NCI-H774 (cell line): ENCODE measurements at places on chromosomes 3 and 15.
A peak's percentile ranks its signal among the peaks of the same experiment; 100 is the strongest.

DNA sequence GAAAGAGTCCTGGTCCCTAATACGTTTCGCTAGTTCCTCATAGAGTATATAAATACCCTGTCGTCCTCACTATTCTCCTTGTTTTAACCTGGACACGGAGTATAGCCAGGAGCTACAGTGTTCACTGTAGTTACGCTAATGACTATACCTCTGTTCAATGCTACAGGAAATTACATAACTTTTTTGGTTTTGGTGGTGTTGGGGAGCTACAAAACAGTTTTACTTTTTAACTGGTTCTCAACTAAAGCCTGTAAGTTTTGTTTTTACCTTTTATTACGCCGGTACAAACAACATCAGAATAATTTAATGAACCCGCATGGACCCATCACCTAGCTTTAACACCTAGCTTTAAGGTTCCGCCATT lies 1.5 kb downstream of the LMLN start:
- no peak for DNase-seq

- no peak for DNase-seq
Observed at GRCh38 chr3:39414421-39414907, 7.9 kb downstream of the RPSA start.

- DNase-seq, result no peak
Observed at GRCh38 chr3:187021748-187022402, 91.5 kb downstream of the ST6GAL1 start.

DNA sequence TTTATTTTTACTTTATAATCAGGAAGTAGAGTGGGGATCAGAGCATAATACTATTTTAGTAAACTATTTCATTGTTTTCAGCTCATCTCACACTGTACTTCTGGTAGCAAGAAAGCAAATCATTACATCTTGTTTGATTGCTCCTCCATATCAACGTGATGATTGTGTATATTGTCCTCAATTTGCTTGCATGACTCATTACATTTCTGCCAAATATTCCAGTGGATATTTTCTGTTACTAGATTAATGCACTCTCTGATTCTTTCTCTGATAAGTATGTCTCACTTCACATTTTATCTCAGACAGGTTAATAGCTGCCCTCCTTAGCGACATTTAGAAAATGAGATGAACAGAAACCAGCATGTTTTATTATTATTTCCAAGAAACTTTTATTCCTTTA lies 1145.3 kb downstream of the OTOL1 start:
- DNase-seq, result no peak

- no peak for DNase-seq
Observed at GRCh38 chr3:67077656-67078055, 79.5 kb downstream of the KBTBD8 start.

DNA sequence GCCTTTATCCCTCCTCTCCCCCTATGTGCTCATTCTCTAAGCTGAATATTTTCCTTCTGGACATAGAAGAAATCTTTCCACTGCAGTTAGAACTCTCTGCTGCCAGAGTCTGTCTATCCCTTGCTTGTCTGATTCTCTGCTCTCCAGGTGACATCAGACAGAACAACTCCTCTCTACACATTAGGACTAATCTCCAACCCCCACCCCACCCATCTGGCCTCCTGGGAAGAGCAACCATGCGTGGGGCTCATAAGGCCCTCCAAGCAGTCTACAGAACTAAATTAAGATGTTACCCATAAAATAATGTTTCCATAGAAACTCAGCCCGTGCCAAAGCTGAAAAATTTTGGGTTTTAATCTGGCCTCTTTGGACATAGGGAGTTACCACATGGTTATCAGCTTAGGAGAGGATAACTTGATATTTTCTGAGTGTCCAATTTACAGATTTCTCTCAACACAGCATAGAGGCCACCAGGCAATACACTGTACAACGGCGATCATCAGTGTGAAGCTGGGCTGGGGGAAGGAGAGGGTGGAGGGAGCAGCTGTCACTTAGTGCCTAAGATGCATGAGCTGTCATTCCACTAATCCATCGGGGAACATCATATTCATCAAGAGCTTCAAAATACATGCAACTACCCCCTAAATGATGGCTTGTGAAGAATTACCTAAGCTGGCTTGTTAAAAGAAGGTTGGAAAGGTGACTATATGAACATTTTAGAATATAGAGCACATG lies 199.4 kb downstream of the CLSTN2 start:
- no peak for DNase-seq

DNA sequence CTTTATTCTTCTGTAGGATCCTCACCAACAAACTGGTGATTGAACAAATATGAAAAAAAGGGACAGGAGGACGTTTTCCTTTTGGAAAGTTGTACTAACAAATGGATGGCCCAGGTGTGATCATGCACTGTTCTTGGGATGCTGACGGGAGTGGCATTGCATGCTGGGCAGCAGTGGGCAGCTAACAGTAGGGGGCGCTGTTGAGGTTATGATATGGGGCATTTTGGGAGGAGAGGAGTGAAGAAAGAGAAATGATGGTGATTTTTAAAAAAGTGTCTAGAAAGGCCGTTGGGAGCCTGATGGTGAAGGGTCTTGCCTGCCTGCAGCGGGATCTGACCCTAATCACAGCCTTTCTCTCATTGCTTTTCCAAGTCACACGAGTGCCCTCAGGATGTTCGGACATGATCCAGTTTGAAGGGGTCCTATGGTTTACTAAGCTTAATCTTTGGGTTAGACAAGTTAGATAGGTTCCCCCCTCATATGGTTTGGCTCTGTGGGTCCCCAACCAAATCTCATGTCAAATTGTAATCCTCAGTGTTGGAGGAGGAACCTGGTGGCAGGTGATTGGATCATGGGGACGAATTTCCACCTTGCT lies 46.2 kb upstream of the PRTG start:
- DNase-seq, result no peak

GRCh38 chr3:163779396-163780344 lies 1298.6 kb downstream of the SI start:
- DNase-seq, result peak; percentile 26

DNA sequence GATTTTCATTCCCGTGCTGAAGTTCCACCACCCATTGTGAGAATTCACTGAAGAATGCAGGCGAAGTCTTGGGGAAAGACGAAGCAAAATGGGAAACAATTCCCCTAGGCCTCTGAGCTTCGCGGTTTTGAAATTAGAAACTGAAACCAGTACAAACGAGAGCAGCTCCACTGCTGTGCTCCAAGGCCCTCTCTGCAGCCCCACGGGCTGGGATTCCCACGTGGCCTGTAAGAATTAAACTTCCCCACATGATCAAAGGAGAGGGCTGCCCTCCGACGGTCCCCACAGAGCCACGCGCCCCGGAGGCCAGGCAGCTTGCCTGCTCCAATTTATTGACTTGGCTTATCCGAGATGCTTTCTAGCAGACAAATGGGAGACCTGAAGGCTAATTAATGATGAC lies 144.0 kb downstream of the GREM1 start:
- DNase-seq, result no peak

DNA sequence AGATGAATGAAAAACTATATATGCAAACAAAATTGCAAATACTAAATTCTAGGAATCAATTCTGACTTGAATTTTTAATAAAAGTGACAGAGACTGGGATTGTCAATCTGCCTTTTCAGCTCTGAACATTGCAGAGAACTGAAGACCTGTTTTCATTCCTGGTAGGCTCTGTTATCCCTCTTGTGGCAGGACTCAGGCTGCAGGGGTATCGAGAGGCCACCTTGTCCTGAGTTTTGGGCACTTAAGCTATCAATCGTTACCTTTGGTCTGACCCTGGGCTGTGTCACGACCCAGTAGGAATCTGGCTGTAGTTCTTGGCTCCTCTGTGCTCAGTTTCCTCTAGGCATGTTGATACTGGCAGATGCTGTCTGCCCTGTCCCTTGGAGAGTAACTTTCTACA lies 238.0 kb downstream of the CACNA2D3 start:
- DNase-seq, result no peak

DNA sequence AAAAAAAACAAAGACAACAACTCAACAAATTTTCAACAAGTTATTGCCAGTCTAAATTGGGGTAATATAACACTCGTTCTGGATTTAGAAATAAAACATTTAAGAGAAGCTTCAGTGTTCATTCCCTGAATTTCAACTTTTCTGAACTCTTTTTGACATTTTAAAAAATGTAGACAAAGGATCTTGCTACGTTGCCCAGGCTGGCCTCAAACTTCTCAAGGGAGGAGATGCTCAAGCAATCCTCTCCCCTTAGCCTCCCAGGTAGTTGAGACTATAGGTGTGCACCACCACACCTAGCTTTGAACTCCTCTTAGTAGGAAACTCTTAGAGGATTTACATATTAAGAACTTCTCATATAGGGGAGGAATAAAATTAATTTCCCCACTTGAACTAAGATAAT lies 91.9 kb downstream of the AKAP13 start:
- no peak for DNase-seq

GRCh38 chr3:194573680-194574437 lies 59.4 kb downstream of the TMEM44 start:
- DNase-seq, result peak; percentile 45

DNA sequence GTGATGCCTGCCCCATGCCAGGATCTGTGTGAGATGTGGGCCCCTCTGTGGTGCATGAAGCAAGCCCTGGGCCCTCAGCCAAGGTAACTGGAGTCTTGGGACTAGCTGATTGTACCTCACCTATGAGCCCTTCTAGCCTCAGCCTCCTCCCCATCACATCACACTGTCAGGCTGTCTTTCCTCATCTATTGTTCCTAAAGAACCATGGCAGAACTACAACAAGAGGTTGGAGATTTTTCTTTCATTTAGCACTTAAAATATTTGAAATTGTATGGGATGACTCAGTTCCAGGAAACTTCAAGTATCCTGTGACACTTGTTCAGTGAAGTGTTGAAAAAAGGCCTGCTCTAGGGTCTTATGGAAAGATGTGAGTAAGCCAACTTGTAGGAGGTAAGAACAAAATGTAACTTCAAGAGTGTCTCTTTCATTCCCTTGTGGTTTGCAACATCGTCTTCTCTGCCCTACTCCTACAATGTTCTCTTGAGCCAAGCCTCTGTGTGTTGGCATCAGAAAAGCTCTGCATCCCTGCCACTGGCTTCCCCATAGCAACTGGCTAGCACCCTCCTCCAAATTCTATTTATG lies 58.7 kb upstream of the TIPARP start:
- DNase-seq, result no peak

DNA sequence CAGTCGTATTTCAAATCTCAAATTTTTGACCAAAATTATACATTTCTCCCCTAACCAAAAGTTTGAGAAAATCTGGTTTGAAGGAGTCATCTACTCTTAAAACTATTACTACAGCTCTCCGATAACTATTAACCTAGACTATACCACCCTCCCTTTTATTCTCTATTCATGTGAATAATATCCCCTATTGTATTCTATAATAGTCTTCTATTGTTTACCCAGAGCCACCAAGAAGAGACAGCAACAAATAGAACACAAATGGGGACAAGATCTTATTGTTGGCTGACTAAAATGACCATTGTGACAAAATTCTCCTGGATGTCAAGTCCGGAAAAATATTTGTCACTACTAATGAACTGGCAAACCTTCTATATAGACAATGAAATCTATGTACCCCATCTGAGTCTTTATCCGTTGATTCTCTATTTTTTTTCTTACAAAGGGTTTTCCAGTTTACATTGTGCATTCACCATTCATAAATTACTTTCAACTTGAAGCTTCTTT lies 618.0 kb downstream of the CADM2 start:
- DNase-seq, result no peak

- no peak for DNase-seq
Observed at GRCh38 chr15:68681836-68682235, 103.0 kb downstream of the CORO2B start.

DNA sequence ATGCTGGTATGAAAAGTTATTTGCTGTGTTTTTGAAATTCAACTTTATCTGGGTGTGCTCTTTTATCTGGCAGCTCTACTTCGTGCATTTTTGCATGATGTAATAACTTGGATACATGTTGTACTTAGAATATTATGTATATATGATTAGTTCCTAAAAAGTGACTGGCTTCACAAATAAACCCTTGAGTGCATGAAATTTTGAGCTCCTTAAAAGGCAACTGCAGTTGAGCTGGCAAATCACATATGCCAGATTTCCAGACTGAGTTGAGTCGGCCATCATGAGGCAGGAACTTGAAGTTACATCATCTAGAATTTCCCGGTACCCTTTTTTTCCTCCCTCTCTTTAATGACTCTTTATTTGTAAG lies 162.5 kb downstream of the FNDC3B start:
- DNase-seq, result no peak

GRCh38 chr3:127848131-127849129 lies 26.1 kb upstream of the MGLL start:
- no peak for DNase-seq

- no peak for DNase-seq
Observed at GRCh38 chr3:181782306-181782954, 70.7 kb downstream of the SOX2 start.

- no peak for DNase-seq
Observed at GRCh38 chr3:98763076-98763475, at the start of gene ST3GAL6. TSS of gene ST3GAL6 (plus strand) at chr3:98763340. CDS start at chr3:98768441, 5,101 bp downstream.

GRCh38 chr3:160098261-160098908 lies 109.8 kb downstream of the IL12A start:
- no peak for DNase-seq

GRCh38 chr3:145981056-145981455 lies 179.9 kb downstream of the PLOD2 start:
- no peak for DNase-seq

- DNase-seq, result no peak
Observed at GRCh38 chr3:142127941-142128658, 21.2 kb downstream of the TFDP2 start.

- no peak for DNase-seq
Observed at GRCh38 chr3:160395297-160395696, 3.7 kb downstream of the IFT80 start.

GRCh38 chr15:85289677-85290365 lies 90.6 kb upstream of the AKAP13 start:
- DNase-seq, result peak; percentile 66

GRCh38 chr15:35437157-35437556 lies 108.8 kb downstream of the DPH6 start:
- DNase-seq, result no peak

GRCh38 chr3:126308394-126309125 lies 48.6 kb downstream of the KLF15 start:
- DNase-seq, result no peak

DNA sequence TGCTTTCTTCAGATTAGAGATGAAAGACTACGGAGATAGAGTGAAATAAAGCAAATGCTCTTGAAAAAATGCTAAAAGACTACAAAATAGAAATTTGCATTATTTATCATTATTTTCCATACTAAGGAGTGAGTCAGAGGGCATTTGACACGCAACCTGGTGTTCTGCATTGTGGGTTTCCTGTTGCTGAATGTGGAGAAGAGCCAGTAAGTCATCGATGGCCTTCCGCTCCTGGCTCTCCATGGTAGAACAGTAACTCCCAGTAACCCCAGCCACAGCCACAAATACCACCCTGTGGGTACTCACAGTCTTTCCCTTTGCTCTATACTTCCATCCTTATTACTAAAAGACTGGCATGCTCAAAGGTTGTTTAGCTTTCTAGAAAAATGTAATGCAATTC lies 61.5 kb downstream of the CGGBP1 start:
- DNase-seq, result no peak

GRCh38 chr3:129233538-129233937 lies 15.9 kb upstream of the COPG1 start:
- no peak for DNase-seq

GRCh38 chr3:24296441-24297205 lies 198.0 kb downstream of the THRB start:
- no peak for DNase-seq
